ENCODE measurements at places on chromosomes 1 and 21.

DNA sequence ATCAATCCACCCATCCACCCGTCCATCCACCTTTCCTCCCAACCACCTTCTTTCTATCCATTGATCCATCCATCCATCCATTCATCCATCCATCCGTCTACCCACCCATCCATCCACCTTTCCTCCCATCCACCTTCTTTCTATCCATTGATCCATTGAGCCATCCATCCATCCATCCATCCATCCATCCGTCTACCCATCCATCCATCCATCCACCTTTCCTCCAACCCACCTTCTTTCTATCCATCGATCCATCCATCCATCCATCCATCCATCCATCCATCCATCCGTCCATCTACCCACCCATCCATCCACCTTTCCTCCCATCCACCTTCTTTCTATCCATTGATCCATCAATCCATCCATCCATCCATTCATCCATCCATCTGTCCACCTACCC, 5.1 kb upstream of the EDN2 start:
- no peak for DNase-seq

GRCh38 chr1:159185121-159185520, 13.7 kb downstream of the CADM3 start:
- no peak for DNase-seq

GRCh38 chr1:94126651-94127050, 5.7 kb upstream of the ABCA4 start:
- DNase-seq, result no peak

DNA sequence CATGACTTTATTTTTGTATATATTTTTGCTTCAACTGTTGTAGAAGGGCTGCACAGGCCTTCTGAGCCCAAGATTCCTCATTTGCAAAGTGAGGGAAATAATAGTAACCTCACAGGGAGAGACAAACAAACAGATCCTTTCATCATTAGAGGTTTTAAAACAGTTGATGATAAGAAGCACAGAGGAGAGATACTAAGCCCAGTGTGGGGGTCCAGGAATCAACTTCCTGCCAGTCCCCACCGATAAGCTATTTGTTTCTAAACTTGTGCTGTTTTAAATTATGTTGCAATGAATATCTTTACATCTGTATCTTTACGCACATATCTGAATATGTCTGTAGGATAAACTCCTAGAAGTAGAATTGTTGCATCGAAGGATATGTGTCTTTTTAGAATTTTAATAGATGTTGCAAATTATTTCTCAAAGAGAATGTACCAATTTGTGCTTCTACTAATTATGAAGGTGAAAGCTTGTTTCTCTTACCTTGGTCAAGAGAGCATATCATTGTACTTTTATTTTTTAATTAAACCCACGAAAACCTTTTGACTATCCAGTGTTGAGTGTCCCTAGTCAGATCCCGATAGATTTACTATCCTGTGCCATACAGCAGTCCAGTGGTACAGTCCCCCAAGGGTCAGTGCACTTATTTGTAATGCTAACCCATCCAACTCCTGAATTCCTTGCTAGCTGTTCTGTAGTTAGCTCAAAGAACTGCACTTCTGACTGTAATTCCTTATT, 10.8 kb downstream of the FCRLB start:
- no peak for DNase-seq

GRCh38 chr1:164256456-164256855, 302.5 kb upstream of the PBX1 start:
- no peak for DNase-seq

GRCh38 chr1:209391792-209392191, 191.7 kb upstream of the CAMK1G start:
- no peak for DNase-seq

- peak; percentile 39 for DNase-seq
Measured at GRCh38 chr1:69305621-69306020, 262.1 kb upstream of the LRRC7 start.

- no peak for DNase-seq
Measured at GRCh38 chr1:116400780-116401179, 27.7 kb downstream of the ATP1A1 start.

DNA sequence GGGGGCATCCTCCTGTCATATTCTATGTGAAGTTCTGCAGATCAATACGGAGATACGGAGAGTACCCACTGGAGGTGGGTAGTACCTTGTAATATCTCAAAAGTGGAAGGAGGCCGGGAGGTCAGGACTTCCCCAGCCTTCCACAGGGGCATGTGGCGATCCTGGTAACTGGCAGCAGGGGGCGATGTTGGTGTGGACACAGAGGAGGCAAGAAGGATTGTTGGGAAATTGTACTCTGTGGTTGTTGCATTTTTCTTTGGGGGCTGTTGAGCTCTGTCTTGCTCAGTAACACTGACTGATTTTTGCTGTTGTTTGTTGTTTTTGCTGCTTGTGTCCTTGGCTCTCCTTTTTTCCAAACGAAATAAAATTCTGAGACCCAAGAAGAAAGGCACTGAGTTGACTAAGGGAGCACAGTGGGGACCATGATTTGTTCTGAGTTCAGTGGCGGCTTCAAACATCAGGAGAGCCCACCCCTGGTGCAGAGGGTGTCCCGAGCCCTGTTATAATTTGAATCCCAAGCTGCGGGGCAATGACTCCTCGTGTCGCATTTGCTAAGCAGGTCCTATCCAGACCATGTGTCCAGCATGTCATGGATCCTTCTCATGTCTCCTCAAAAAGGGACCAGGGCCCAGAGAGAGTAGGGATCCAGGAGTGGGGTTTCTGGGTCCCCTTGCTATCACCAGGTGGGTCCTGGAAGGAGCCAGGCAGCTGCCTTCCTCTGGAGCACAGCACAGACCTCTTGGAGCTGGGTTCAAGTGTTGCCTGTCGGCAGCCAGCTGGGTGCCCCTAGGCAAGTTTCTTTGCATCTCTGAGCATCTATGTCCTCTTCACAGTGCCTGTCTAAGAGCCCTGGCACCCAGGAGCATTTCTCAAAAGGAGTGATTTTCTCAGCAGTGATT, 22.8 kb downstream of the LHX4 start:
- peak; percentile 83 for DNase-seq

GRCh38 chr1:4784761-4785160, 130.4 kb downstream of the AJAP1 start:
- DNase-seq, result no peak

DNA sequence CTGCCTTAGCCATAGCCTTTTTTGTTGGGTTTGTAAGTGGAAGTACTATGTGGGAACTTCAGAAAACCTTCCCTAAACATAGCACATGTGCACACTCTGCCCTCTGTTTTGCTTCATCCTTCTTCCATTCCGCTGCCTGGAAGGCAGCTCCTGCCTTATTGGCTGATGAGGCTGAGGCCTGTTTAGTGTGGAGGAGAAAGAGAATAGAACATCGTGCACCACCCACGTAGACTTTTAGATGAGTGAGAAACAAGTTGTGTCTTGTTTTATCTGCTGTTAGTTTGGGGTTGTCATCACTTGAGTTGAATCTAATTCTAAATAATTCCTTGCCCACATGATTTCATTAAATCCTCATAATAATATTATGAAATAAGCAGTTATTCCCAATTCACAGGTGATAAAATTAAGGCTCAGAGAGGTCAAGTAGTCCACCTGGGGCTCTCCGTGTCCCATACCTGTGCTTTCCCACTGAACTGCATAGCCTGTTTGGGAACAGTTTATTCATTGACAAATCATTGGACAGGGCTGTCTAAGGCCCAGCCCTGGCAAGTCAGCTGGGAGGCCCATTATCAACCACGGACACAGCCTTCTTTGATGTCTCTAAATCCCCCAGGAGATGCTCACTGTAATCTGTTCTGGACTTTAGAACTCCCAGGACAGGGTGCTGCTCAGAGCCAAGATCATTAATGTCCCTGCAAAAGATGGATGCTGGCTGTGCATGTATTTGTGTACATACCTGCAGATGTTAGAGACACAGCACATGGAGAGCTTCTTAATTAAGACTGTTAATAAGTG, 93.0 kb downstream of the ABCA4 start:
- no peak for DNase-seq

GRCh38 chr21:42157606-42158310, 61.2 kb upstream of the ABCG1 start:
- DNase-seq, result no peak

- DNase-seq, result no peak
Measured at GRCh38 chr21:39911286-39912199, 44.3 kb downstream of the PCP4 start.

- no peak for DNase-seq
Measured at GRCh38 chr1:7680955-7681268, 90.2 kb upstream of the VAMP3 start.

DNA sequence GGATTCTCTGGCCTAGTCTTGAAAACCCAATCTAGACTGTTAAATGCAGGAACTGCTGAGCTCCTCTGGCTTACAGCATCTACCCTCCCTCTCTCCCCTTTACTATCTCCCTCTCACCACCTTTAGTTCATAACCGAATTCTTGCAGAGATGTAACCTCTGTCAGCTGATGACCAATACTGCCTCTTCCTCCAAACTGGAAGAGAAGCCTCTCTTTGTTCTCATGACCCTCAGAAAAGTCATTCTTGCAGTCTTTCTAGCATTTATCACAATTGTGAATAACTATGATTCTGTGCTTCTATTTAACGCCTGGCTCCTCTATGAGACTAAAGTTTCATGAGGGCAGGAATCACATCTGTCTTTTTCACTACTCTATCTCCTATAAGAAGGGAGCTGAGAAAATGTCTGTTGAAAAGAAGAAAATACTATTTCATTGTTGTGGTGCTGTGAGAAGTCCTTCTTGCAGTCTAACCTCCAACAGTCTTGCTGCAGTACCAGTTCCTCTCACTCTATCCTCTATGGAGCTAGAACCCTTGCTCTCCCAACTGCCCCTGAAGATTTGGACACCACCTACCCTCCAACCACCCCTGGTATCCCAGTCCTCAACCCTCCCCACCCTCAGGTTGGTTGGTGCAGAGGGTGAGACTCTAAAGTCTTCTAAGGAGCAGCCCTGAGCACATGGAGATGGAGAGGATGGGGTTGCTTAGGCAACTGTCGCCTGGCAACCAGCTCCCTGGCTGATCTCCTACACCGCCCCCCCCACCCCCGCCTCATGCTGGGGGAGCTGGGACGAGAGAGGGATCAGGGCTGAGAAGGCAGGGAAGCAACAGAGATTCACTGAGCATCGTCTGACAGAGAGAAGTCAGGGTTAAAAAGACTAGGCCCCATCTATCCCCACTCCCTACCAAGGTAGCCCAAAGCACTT, 13.9 kb downstream of the MEF2D start:
- DNase-seq, result no peak

DNA sequence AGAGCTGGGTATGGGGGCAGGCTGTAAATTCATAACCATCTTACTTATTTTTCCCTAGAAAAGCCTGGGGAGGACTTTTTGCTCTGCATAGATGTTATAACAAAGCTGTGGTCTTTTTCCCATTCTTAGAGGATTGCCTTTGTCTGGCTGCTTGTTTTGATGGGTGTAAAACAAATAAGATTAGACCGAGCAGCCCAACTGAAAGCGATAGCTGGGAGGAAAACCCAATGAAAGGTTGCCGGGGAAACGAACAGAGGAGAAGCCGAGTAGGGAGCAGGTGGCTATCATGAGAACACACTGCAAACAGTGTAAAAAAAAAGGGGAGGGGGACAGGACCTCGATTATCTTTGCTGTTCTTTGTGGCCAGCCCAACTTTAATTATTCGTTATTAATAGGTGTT, 1.9 kb downstream of the ELAVL4 start:
- no peak for DNase-seq

DNA sequence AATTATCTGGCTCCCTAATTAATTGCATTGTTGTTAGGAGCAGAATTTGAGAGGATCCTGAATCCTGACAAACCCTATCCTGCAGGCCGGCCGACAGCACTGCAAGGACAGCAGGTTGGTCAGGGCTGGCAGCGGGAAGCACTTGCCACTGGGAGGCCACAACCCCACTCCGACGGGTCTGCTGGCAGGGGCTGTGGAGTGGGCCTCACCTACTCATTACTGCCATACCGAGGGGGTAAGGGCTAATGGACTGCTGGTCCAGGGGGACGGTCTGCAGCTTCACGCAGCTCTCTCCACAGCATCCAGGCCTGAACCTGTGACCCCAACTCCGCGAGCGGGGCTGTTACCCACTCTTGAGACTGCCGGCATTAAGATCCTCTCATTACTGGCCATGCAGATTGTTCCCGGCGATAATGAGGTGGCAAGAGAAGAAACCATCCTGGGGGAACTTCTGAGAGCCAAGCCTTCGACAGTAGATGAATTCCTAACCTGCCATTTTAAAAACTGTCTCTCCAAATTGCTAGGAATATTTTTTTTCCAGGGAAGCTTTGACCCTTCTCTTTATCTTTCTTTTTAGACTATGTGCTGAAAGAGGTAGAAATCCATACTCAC, 501.3 kb downstream of the OMA1 start:
- DNase-seq, result no peak

GRCh38 chr1:207748737-207749528, 2.9 kb upstream of the CD46 start:
- peak; percentile 55 for DNase-seq

DNA sequence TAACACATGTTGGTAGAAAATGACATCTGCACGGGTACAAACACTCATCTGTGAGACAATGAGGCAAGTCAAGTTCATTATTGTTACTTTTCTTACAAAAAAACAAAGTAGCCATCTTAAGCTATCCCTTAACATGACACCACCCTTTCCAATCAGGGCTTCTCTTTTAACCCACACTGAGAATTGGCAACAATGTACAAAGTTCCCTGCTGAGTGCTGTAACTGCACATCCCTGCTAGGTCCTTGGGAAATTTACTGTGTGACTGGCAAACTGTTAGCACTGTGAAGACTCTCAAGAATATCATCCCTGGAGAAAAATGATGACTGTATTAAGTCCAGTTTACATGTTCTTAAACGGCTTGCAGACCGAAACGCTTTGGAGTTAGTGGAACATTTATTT, 185.8 kb upstream of the PLD5 start:
- DNase-seq, result no peak

DNA sequence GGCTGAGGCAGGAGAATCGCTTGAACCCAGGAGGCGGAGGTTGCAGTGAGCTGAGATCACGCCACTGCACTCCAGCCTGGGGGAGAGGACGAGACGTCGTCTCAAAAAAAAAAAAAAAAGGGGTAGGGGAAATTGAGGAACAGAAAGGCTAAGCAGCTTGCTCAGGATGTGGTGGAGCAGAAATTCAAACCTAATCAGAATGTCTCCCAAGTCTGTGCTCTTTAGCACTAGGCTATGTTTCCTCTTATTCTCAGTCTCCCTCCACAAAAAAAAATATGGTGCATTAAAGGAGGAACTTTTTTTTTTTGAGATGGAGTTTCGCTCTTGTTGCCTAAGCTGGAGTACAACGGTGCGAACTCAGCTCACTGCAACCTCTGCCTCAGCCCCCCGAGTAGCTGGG, 114.2 kb downstream of the SLC16A1 start:
- DNase-seq, result peak; percentile 59

- no peak for DNase-seq
Measured at GRCh38 chr1:48753293-48753692, 23.4 kb downstream of the BEND5 start.

GRCh38 chr1:156063997-156064285, 3.0 kb downstream of the RAB25 start:
- no peak for DNase-seq

DNA sequence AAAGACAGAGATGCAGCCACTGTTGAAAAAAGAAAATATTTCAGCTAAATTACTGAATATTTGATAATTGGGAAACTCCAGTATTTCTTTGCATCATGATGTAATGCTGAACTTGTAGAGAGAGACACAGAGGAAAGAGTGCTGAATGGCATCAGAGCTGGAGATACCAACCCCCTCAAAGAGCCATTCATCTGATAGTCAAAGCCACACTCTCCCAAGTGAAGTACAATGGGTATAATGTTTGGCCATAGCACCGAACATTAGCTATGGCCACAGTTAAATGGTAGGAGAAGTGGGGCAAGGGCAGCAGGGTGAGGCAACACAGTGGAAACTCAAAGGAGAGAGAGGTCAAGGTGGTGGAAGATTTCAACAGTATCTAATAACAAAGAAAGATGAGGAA, 107.5 kb upstream of the TNFSF4 start:
- DNase-seq, result no peak

- DNase-seq, result no peak
Measured at GRCh38 chr1:191992118-191992517, 166.1 kb upstream of the RGS18 start.

Data from NB4 (cell line).